ENCODE measurements at places on chromosomes 5 and 9.

- no peak for DNase-seq
Measured at GRCh38 chr5:2653991-2654390, 97.5 kb downstream of the IRX2 start.

DNA sequence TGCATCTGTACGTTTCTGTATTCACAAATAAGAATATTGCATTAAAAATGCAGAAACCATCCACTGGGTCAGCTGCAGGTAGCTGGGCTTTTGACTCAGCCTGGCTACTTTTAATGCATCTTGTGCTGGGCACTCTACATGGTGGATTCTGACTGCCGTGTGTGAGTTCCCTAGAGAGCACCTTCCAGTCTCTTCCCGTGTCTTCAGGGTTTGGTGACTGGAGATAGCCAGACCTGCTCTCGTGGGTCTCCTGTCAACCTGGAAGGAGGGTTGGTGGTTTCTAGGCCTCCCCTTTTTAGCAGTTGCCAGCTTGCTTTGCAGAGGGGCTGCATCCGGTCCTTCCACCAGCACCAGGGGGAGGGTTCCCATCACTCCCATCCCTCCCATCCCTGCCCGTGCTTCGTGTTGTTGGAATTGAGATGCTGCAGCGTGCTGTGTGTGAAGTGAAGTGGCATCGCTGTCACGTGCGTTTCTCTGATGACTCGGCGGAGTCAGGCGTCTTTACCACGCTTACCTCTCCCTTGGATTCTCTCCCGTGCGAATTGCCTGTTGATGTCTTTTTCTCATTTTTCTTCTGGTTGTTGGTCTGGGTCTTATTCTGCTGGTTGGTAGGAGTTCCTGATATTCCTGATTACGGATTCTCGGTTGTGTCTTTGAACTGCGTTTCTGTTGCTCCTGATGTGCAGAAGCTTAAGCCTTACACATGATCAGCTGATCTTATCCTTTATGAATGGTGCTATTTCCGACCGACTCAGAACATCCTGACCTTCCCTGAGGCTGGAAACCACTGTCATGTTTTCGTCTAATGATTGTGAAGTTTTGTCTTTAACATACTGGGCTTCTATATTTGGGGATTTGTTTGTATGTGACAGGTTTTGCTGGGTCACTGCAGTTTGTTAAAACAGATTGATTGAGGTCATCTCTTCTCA is 16.9 kb downstream of the FBXW5 start:
- no peak for DNase-seq

DNA sequence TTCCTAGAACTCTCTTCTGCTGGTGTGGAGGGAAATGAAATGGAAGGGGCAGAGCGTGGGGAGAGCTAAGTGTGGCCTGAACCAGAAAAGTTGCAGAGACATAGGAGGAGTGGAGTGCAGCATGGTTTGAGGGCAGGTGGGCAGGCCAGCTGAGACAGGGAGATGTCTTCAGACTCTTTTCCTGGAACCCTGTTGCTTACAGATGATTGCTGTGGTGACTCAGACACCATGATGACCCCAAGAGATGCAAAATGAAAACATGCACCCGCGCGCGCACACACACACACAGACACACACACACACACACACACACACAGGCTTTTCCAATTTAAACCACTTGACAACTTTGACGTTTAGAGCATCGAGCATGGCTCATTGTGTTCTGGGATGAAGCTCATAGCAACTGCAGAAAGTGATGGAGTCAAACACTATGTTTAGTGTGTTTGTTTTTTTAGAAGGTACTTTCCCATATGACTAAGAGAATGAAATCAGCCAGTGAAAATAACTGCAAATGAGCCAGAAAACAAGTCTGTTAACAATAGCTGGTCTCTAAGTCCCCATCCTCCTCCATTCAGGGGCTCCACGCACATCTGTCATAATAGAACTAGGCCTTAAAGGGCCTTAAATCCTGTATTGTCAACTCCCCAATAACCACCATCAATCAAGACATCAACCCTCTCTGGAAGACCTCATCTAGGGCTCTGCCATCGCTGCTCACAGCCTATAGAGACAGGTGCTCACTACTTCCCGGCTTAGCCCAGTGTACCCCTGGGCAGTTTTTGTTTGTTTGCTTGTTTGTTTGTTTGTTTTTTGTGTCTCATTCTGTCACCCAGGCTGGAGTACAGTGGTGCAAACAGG is 9.6 kb downstream of the TMOD1 start:
- no peak for DNase-seq

GRCh38 chr5:168697034-168697720 is 118.0 kb upstream of the PANK3 start:
- no peak for DNase-seq

DNA sequence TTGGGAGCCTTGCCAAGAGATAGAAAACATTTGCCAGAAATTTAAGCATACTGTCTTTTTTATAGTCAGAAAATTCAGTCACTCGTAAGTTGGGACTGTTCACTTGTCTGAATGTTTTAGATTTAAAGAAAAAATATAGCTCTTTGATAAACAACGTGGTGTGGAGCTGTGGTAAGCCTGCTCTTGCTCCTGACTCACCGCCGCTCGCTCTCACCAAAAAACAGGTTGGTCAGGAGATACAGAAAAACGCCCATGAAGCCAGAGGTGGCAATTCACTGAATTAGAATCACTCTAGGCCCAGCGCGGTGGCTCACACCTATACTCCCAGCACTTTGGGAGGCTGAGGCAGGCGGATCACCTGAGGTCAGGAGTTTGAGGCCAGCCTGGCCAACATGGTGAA is 6.2 kb downstream of the LNPEP start:
- DNase-seq: no peak

- no peak for DNase-seq
Measured at GRCh38 chr5:76449606-76450005, 46.5 kb downstream of the IQGAP2 start.

DNA sequence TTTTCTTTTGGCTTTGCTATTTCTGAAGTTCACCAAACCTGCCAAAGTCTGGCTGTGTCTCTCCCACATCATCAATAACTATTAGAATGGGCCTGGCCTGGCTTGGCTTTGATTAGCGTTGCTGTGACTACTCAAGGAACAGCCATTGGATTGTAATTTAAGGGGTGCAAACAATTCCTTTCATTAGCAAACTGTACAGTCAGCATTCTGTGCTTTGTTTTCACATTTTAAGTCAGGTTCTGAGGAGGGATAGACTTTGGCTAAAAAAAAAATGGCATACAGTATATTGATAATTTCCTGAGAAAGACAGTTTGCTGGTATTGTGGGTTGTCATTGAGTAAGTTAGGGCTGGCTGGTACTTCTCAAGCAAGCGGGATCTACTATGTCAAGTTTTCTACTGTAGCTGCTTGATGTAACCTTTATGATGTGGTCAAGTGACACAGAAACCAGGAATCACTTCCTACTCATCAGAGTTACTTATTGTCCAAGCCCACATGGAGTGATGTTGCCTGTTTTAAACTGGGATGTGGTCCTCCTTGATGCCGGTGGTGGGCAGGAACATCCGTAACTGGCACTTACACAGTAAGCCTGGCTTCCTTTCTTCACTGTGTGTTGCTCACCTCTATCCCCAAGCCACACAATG is 161.4 kb downstream of the CD180 start:
- DNase-seq: no peak

GRCh38 chr9:96031366-96031824 is 155.9 kb downstream of the ERCC6L2 start:
- DNase-seq: no peak

GRCh38 chr9:127846443-127847177 is 7.8 kb downstream of the ENG start:
- no peak for DNase-seq

- DNase-seq: no peak
Measured at GRCh38 chr5:56506211-56506965, 273.3 kb upstream of the ANKRD55 start.

DNA sequence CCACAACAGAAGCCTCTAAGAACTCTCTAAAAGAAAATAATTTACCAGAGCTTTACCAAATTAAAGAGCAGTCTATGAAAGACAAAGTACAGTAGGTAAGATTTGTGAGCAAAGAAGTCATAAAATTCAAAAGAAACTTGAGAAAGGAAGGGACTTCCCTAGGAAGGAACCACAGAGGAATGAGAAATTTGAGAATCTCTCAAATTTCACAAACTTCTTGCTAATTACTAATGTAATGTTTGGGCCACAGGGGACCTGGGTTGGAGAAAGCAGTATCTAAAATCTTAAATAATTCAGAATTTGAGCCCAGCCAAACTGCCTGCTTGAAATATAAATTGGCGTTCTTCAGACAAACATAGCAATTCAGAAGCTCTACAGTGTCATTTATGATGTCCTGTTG is 225.0 kb upstream of the PRR16 start:
- no peak for DNase-seq

GRCh38 chr5:142846406-142846805 is 76.2 kb downstream of the ARHGAP26 start:
- no peak for DNase-seq

DNA sequence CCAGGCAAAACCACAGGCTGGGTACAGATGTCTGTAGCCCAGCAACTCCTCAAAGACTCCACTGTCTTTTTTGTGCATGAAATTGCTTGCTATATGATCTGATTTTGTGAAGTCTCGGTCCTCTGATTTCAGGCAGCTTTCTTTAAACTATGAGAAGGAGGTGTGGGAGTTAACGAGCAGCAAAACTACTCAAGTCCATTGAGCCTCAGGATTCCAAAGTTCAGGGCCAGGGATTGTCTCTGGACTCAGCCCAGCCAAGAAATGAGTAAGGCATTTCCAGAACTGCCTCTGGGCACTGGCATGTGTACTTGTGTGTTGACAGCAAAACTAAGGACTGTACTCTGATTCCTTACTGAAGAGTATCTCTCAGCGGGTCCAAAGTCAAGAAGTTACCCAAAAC is 53.4 kb upstream of the GLIS3 start:
- DNase-seq: no peak

- no peak for DNase-seq
Measured at GRCh38 chr9:118596374-118597015, 772.7 kb downstream of the BRINP1 start.

GRCh38 chr9:127305206-127305837 is 40.7 kb downstream of the GARNL3 start:
- DNase-seq: no peak

Data from activated CD8-positive, alpha-beta memory T cell treated with anti-CD3 and anti-CD28 coated beads for 1 hour (primary cell).